Activated CD4-positive, alpha-beta T cell treated with anti-CD3 and anti-CD28 coated beads, Interleukin-2, amount 10 ng/mL, durations not matched to agents 7 days and 5 days (primary cell): ENCODE measurements at places on chromosomes 6 and 20. TPM values are rescaled to one million over a fixed set of nuclear protein-coding genes. Genes with fewer than 3 reads are reported as not detected.
A peak's percentile ranks its signal among the peaks of the same experiment; 100 is the strongest.

GRCh38 chr6:166176106-166176505, 8.5 kb upstream of the TBXT start:
- no peak for DNase-seq

- no peak for DNase-seq
These were observed 30.7 kb downstream of the C6orf163 start for GRCh38 chr6:87375315-87375714.

DNA sequence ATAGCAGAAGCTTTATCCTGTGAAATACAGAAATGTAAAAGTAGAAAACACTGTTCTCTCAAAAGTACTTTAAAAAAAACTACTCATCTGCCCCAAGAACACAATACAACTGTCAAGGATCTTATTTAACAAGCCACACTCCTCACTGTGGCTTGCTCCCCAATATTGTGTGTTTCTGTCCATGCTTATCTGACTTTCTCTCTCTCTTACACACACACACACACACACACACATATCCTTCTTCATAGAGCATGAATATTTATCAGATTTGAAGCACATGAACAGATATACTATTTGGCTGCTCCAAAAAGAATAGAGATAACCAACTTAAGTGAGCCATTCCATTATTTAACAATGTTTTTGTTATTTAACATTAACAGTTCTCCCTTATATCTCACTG, 3.6 kb upstream of the PHIP start:
- no peak for DNase-seq

DNA sequence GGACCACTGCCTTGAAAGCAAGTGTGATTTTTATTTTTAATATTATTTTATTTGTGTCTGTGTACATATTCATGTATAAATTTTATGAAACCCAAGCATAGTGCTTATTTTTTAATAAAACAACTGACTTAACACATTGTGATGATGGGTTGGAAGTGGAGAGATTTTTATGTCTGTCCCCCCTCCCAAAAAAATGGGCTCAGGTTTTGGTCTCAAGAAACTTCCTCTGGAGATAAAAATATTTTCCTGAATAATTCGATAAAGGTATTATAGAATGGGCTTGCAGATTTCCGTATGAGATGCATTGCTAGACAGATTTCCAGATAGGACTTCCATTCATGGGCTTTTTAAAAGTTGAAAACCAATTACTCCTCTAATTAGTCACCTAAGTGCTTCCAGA, 2.7 kb downstream of the FOXQ1 start:
- no peak for DNase-seq

DNA sequence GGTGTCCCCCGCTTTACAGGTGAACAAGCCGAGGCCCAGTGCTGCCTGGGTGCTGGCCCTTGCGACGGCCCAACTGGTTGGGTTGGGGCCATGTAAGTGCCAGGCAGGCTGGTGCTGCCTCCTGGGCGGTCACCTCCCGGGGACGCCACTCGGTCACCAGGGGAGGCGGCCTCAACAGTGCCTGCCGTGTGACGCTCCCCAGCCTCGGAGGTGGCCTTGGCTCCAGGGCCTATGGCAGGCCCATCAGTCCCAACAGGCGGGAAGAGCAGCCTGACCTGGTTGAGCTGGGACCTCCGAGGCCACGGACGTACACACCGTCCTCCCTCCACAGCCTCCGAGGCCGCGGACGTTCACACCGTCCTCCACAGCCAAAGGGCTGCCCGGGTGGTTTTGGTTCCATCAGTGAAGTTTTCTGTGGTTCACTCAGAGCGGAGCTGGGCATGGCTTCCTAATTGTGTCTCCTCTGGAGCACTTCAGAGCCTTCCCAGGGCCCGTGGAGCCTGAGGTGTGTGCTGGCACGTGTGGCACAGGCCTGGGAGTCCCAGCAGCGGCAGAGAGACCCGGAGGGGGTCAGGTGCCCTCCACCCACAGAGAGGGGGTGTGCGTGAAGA, 19.3 kb upstream of the SLCO4A1 start:
- DNase-seq, result no peak

- no peak for DNase-seq
These were observed 15.4 kb downstream of the UQCC2 start for GRCh38 chr6:33696076-33696475.

DNA sequence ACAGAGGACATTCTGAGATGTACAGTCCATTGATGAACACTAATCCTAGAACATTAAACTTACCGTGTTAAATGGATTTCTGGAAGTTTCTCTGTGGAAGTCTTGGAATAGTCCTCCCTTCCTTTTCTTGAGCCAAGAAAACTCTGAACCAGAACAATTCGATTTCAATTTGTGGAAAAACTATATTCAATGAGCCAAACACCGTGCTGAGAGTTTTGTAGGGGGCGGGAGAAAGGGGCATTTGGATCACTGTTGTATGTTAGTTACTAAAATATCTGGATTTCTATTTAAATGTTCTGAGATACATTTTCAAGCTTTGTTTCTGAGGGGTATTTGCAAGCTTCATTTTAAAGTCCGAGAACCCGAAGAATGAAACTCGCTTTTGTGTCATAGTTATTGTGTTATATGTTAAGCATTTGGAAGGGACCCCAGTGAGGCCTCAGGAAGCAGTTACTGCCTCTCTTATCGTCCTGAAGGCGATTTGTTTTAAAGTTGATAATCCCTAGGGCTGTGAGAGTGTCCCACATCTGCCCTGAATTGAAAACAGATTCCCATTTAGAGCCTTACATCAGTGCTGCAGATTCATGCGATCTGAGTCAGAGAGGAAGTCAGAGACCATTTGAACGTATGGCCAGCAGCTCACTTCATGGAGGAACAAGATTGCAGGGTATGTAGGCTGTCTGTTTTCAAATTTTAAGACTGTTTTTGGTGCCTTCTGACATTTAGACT, 70.8 kb upstream of the SASH1 start:
- DNase-seq, result no peak

GRCh38 chr6:61711849-61712248, 574.2 kb downstream of the KHDRBS2 start:
- no peak for DNase-seq

GRCh38 chr6:65098349-65098748, 608.7 kb downstream of the EYS start:
- no peak for DNase-seq

DNA sequence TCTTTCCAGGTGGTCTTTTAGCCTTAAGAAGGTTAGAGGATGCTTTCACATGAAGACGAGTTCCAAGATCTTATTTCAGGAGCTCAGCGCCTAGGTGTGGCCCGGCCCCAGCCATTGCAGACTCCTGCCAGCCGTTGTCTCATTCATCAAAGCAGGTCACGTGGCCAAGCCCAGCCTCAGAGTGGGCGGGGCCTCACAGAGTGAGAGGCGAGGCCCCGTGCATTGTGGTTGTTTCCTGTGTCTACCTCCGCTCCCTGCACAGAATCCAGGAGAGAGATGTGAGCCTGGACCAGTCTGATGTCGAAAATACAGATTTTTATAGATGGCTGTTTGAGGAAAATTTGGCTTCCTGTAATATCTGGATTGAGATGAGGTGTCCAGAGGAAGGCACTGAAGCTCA, 49.2 kb upstream of the CST5 start:
- DNase-seq, result peak; percentile 49

DNA sequence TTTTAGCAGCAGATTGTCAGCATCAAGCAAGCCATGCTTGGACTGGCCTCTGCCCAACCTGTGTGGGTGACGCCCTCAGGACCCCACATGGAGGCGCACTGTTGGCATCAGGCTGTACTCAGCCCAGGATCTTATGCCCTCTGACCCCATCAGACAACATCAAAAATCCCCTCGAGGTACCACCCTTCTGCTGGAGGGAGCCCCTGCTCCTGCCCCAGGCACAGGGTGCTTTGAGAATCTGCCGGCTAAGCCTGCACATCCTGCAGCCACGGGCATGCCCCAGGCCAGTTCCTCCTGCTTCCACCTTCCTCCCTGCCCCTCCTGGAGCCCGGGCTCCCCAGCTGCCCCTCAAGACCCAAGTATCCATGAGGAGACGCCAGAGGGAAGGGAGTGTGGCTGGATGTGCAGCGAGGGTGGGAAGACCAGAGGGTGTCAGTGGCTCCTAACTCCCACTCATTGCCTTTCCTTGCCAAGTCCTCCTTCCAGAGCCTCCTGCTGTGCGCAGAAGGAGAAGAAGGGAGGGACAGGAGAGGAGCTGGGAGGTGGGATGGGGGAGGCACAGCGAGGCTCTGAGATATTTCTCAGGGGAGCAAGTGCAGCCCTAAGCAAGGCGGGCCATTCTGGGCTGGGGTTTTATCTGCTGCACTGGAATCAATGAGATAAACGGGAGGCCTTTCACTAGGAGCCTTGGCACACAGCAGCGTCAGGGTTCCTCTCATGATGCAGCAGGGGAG, 77.4 kb upstream of the CST7 start:
- no peak for DNase-seq

DNA sequence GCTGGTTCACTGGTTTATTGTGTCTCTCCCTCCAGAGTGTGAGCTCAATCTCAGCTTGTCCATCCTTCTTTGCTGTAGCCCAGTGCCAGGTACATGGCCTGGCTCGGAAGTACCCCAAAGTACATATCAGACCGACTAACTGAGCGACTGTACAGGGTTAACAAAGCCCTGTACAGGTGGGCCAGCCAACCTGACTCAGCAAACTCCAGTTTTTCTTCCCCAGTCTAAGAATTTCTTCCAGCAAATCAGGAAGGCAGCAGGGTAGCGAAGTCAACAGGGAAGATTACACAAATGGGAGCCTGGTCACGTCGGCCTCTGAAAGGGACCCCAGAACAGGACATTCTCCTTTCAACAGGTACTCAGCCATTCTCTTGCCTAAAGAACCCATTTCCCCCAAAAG, 31.3 kb downstream of the ZMYND8 start:
- DNase-seq, result no peak

DNA sequence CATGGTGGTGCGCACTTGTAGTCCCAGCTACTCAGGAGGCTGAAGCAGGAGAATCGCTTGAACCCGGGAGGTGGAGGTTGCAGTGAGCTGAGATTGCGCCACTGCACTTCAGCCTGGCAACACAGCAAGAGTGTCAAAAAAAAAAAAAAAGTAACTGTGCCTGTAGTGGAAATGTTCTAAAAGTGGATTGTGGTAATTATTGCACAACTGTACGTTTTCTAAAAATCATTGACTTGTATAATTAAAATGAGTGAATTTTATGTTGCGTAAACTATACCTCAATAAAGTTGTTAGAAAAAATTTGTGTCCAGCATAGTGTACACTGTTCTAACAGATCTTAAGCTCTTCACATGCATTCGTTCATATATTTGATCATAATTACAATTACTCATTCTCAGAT, 5.5 kb downstream of the SEC23B start:
- no peak for DNase-seq

- no peak for DNase-seq
These were observed 149.1 kb downstream of the ZDHHC14 start for GRCh38 chr6:157530126-157530525.

- DNase-seq, result no peak
These were observed 58.6 kb downstream of the PHACTR3 start for GRCh38 chr20:59662856-59663512.

DNA sequence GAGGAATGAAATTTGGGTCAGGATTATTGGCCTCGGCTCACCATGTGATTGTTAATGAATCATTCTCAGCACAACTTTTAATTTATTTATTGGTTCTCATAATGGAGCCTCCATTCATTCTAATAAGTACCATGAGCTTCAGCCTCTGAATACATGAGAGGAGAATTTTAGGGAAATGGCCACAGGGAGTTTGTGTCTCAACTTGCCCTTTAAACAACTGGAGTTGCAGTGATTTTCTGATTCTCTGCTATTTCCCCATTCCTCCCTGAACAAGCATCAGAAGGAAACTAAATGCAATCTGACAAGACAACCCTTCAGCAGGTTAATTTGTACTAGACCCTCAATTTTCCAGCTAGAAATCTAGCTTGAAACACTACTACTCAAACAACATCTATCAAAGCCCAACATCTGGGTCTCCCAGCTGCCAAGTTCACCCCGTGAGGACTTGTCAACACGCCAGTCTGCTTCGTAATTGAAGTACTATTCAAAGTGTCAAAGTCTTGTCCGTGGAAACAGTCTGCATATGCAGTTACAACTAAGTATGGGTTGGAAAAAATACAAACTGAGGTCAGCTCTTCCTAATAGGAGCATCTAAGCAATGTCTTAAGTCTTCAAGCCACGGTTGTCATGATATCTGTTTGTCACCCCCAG, 235.4 kb downstream of the CDH4 start:
- no peak for DNase-seq

DNA sequence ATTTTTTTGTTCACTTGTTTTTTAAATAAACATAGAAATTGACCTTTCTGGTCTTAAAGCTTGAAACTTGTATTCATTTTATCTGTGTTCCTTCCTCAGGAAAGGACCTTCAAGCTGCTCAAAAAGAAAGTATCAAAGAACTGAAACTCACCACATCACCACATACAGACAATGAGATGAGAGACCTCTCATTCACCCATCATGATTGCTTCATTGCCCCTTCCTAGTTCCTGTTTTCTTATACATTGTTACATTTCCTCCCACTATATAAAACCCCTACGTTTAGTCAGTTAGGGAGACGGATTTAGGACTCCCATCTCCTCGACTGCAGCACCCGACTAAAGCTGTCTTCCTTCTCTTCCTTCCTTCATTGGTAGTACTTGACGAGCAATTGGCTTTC, 180.5 kb upstream of the OPRM1 start:
- no peak for DNase-seq

DNA sequence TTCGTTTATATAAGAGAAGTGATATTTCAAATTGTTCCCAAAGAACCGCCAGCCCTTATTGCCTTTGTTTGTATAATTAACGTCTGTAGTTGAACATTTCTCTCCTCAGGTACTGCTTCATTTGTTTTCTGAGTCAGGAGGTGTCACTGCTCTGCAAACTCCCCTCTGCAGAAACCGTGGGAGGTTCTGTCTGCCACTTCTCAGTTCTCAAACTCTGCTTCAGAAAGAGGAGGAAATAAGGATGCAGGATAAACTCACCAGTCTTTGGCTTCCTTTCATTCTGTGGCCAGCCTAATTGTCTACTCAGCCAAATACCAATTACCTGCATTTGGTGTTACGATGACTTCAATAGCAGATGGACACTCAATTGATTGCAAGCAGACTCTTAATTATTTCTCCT, 149.8 kb downstream of the PAK5 start:
- no peak for DNase-seq

DNA sequence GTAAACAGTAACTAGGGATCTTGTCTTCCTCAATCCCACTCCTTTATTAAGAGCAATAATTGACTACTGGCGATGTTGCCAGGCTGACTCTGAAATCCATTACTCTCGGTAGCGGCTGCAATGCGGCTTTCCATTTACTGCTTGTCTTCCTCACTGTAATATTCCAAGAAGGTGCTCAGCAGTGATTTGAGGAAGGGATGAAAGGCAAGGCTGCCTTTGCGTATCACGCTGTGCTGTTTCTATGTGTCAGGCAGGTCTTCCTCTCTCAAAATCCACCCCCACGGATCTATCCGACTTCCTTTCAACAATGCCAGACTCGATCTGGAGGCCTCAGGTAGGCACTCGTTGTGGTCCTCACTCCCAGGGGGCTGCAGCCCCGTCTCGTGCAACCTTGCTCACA, 261.4 kb upstream of the CDH4 start:
- no peak for DNase-seq

GRCh38 chr20:15241681-15242080, 904.3 kb upstream of the FLRT3 start:
- no peak for DNase-seq

GRCh38 chr6:155297669-155298068, 16.6 kb downstream of the TFB1M start:
- no peak for DNase-seq

GRCh38 chr20:64231621-64232550, 23.7 kb upstream of the PCMTD2 start:
- DNase-seq, result no peak

Gene SNTA1
- total RNA-seq, result 7.8 TPM

Gene CLPSL2
- not detected for total RNA-seq

Gene PTGIS
- 0.40 TPM for total RNA-seq

Gene CTCFL
- not detected for total RNA-seq

Gene BPIFB4
- total RNA-seq, result not detected

Gene CDC5L
- total RNA-seq, result 29.8 TPM
